ENCODE measurements at places on chromosomes 6 and 20. TPM values are rescaled to one million over a fixed set of nuclear protein-coding genes. Genes with fewer than 3 reads are reported as not detected.

SERAC1 gene
- total RNA-seq = 4.3 TPM

KCNK5 gene
- 1.0 TPM for total RNA-seq

NRSN1 gene
- total RNA-seq = not detected

MCCD1 gene
- not detected for total RNA-seq

GSTA2 gene
- not detected for total RNA-seq

HNF4A gene
- total RNA-seq = 18.8 TPM

MYCT1 gene
- total RNA-seq = not detected

LPA gene
- 0.09 TPM for total RNA-seq

NR2E1 gene
- total RNA-seq = not detected

CCN6 gene
- not detected for total RNA-seq

LY6G6F gene
- not detected for total RNA-seq

IYD gene
- not detected for total RNA-seq

IL17F gene
- total RNA-seq = not detected
